T-helper 1 cell (primary cell): ENCODE measurements at places on chromosomes 12 and 14.

GRCh38 chr12:114263056-114263805, 142.7 kb downstream of the TBX5 start:
- DNase-seq: no peak

DNA sequence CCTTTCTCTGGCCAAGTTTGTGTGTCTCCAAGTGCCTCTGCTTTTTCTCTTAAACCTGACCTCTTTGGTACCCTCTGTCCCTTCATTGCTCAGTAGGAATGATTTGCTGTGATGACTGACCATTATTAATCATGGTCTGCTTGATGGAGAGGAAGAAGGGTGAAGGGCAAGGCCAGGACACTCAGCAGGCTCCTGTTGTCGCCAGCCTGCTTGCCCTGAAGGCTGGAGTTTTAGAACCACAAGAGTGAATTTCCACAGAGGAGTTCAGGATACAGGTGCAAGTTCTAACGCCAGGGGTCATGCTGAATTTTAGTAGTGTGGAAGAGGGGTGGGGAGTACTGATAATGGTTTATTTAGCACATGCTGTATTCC, 2.8 kb upstream of the ITGA5 start:
- no peak for DNase-seq

DNA sequence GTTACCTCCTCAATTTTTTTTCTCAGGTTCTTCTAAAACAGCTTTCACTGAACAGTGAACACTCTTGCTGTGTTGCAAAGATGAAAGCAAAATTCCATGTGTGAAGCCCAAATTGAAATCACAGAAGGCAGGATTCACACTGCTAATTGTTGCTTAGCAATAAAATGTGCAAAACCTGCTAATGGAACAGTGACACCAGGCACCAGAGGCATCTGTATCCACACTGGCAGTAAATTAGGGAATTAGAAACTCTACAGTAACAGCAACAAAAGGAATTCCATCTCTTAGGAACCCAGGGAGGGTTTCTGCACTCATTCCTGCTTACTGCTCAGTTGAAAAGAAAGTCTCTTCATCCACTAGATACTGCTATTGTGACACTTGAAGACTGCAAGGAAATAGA, 202.3 kb downstream of the GXYLT1 start:
- no peak for DNase-seq

DNA sequence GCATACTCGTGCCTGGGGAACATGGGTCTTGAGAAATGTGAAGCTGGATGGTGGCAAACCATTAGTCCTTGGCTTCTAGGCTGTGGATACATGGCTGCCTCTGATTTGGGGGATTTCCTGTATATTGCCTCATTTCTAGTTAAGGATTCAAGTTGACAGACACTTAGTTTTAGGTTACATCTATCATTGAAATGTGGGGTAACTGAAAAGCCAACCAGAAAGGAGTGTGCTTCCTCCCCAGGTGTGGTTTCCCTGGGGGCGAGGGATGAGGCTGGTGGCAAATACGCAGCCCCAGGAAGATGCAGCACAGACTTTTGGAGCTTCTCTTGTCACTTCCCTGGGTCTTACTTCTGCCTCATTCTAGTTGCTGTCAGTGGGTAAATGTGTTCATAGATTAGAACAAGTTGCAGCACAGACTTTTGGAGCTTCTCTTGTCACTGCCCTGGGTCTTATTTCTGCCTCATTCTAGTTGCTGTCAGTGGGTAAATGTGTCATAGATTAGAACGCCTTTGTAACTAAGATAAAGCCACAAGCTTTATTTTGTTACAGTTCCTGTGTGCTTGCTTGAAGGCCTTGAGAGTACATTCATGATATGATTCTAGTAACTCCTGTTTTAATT, 85.1 kb downstream of the BORCS5 start:
- DNase-seq: peak; percentile 40

GRCh38 chr12:124758266-124759220, 105.1 kb downstream of the SCARB1 start:
- DNase-seq: no peak
